Left renal cortex interstitium (tissue), 4 donors: ENCODE measurements at places on chromosomes 7 and 10. TPM values are rescaled to one million over a fixed set of nuclear protein-coding genes. Genes with fewer than 3 reads are reported as not detected.

The CHST15 gene
- 20.8 TPM for polyA plus RNA-seq

The MRPL32 gene
- polyA plus RNA-seq: 108 TPM

- no peak for DNase-seq
These were observed 45.7 kb downstream of the DCLRE1A start for GRCh38 chr10:113808168-113808567.

DNA sequence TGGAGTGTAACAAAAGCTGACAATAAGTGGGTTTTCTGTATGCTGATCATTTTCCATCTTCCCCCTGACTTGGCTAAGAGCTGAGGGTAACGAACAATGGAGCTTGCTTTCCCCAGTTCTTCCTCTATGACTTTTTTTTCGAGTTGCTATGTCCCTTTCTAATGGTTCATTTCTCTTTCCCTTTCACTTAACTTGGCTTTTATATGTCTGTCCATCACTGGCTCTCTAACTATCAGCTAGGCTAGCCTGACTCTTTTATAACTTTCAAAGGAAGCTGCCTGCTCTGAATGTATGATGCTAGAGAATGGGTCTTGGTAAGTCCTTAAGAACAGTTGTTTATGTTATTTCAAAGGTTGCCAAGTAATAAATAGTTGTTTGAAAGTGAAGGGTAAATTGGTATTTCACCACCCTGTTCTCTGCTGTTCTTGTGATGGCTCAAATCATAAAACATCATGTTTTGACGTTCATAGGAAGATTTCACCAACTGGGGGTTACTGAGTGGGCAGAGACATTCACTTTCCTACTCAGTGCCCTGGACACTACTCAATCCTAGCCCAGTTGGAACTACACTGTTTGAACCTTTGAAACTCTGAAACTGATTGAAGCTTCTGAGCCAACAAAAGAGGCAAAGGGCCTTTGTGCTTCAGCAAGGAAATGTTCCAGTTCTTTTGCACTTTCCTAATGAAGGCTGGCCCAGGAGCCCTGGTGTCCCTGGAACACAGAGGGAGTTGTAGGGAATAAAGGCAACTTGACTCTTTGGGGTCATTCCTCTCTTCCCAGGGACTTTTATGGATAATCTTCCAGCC lies 85.4 kb upstream of the PHYHIPL start:
- no peak for DNase-seq

- DNase-seq: no peak
These were observed 161.7 kb upstream of the LYZL2 start for GRCh38 chr10:30791197-30791611.
